ENCODE measurements at places on chromosomes 12 and 14.

DNA sequence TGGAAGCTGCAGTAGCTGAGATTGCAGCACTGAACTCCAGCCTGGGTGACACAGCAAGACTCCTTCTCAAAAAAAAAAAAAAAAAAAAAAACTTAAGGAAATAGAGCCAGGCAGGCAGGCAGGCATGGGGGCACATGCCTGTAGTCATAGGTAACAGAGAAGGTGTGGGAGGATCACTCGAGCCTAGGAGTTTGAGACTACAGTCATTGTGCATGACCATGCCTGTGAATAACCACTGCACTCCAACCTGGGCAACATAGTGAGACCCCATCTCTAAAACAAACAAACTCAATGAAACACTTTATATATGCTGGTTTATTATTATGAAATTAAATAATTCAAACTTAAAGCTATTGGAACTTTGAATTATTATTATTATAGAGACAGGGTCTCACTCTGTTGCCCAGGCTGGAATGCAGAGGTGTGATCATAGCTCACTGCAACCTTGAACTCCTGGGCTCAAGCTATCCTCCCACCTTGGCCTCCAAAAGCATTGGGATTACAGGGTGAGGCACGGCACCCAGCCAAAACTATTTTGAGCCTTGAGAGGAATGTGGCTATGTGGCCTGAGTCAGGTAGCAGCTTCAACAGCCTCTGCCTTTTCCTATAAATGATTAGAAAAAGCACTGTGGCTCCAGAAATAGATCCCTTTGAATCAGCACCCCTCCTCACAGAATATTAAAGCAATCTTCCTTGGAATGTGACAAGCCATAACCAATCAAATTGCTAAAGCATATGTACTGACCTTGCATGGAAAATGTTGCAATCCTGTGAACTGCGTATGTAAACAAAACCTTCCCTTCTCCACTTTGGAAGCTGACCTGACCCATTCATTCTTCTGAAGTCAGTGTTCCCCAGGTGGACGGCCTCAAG lies 34.7 kb upstream of the YY1 start:
- DNase-seq = no peak

GRCh38 chr12:92193063-92193462 lies 47.4 kb upstream of the BTG1 start:
- no peak for DNase-seq

DNA sequence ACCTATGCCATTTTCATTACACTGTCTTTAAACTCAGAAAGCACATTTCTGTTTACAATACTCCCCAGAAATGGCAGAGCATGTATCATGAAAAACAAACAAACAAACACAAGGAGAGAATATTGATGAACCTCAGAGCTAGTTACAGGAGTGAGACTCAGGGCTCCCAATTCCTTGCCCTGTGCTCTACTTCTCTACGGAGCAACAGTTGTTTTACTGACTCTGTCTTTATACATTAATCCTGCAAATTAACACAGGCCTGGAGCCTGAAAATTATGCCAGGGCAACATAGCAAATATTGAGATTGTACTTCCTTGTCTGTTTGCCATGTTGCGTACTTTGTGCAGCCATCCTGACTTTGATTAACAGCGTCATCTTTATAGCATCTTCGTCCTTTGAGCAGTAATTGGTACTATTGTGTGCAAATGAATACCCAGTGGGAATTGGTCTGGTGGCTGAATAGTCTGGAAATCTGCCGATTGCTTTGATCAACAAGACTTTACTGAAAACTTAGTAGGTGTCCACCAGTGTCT lies 15.2 kb upstream of the AKAP6 start:
- DNase-seq = no peak

DNA sequence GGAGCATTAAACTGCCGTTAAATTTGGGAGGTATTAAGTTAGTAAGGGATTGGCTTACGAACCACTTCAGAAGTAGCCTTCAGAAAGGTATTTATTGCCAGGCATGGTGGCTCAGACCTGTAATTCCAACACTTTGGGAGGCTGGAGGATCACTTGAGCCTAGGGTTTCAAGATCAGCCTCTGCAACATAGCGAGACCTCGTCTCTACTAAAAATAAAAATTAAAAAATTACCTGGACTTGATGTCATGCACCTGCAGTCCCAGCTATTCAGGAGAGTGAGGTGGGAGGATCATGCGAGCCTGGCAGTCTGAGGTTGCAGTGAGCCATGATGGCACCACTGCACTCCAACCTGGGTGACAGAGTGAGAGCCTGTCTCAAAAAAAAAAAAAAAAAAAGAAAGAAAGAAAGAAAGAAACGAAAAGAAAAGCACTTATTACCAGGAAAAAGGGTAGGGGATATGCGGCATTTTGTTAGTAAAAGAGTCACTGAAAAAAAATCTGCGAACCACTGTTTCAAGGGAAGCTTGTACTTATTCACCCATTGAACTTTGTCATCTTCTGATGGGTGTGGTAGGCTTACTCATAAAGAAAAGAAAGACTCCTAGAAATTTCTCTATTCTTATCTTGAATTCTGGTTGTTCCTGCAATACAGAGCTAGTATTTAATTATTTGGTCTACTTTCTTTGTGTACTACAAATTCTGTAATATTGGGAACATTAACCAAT lies 33.6 kb upstream of the PLEKHA5 start:
- DNase-seq = no peak

- no peak for DNase-seq
These were observed 119.8 kb downstream of the TBX5 start for GRCh38 chr12:114286145-114286544.

- no peak for DNase-seq
These were observed 53.4 kb upstream of the MMP17 start for GRCh38 chr12:131774576-131775391.

GRCh38 chr12:58907391-58907790 lies 12.9 kb downstream of the LRIG3 start:
- no peak for DNase-seq

DNA sequence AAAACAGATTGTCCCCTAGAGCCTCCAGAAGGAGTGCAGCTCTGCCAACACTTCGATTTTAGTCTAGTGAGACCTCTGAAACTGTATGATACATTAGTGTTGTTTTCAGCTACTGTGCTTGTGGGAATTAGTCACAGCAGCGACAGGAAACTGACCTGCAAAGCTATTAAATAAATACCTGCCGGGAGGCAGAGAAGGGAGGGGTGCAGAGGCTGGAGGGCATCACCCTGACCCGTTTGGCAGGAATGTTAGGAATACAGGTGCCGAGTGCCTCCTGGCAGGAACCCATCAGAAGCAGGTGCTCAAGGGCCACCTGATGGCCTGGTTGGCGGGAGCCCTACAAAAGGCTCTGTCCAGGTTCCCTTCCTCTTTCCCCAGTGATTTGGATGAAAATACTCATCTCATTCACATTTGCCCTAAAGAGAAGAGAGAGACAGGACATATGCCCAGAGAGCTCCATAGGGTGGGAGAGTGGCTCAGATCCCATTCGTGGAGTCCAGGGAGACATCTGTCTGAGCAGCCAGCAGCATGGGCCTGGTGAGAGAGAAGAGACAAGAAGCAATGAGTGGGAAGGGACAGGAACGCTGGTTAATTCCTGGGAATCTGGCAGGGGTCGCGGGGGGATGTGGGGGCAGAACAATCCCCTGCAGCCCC lies 44.6 kb downstream of the C14orf132 start:
- DNase-seq = no peak

DNA sequence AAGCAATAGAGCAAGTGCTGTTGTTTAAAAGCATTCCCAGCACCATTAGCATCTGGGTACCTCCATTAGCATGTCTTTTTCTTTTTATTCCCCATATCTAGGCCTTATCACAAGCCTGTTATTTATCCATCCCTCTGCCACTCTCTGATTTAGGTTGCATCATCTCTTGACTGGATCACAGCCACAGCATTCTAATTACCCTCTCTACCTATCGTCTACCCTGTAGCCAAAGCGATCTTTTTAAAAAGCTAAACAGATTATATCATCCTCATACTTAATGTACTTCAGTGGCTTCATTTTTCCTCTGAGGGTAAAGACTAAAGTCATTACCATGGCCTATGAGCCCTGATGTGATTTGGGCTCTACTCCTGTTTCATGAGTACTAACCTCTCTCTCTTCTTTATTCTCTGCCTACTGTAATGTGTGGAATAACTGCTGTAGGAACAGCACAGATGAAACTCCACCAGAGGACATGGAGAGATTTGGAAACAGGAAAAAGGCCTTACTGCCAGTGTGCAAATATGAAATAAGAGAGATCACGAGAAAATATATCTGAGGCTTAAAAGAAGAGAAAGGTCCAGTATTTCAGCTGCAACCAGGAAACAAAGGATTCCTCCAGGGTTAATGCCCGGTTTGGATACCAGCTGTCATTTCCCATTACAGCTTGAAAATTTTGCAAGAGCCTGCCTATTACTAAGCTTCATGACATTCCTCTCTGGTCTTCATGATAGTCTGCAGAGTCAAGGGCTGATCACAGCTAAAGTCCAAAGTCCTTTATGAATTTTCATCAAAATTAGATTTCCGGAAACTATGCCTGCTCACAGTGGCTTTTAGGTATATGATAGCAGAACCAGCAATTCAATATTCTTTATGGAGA lies 422.5 kb upstream of the PDE3A start:
- no peak for DNase-seq

DNA sequence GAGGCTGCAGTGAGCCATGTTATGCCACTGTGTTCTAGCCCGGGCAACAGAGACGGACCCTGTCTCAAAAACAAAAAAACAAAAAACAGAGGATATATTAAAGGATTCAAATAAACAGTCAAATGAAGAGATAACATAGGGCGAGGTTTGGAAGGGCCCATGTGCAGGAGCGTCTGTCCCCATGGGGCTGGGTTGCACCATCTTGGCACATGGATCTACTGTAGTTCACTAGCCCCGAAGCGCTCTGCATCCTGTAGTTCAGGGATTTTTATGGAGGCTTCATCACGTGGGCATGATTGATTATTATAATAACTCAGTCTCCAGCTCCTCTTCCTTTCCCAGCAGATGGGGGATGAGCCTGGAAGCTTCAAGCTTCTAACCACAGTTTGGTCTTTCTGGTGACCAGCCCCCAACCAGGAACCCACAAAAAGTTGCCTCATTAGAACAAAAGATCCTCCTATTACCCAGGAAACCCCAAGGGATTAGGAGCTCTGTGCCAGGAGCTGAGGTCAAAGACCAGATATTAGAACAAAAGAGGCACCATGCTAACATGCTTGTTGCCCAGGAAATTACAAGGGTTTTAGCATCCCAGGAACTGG lies 59.9 kb downstream of the HCAR2 start:
- DNase-seq = no peak

DNA sequence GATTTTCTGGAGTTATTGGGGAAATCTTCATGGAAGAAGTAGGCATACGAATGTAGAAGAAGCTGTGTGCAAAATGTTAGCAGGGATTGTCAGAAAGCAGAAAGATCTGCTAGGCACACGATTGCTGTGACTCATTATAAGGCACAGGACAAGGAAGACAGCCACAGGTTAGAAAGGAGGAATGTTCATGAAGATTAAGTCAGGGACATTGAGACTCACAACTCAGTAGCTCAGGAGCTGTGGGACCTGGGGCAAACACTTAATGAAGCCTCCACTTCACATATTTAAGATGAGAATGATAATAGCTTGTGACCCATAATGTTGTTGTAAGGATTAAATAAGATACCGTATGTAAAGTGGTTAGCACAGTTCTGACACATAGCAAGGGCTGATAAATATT lies 26.6 kb upstream of the RTRAF start:
- no peak for DNase-seq

DNA sequence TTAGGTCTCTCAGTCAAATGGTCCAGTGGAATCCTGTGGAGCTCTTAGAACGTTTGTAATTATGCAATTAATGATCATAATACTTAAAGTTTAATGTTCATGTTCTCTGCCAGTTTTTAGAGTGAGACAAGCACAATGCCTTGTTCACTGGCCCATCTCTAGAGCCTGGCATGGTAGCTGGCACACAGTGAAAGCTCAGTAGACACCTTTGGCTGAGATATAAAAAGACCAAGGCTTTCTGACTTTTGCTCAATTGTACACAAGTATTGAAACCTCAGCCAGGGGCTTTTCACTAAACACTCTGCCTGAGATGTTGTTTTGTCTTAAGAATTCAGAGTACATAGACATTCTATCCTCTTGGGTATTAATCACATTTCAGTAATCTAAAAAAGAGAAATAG lies 241.8 kb upstream of the ATP2B1 start:
- peak; percentile 13 for DNase-seq

GRCh38 chr14:103185051-103186029 lies 62.1 kb downstream of the TNFAIP2 start:
- DNase-seq = no peak

GRCh38 chr12:3950714-3951320 lies 77.6 kb upstream of the PARP11 start:
- no peak for DNase-seq

DNA sequence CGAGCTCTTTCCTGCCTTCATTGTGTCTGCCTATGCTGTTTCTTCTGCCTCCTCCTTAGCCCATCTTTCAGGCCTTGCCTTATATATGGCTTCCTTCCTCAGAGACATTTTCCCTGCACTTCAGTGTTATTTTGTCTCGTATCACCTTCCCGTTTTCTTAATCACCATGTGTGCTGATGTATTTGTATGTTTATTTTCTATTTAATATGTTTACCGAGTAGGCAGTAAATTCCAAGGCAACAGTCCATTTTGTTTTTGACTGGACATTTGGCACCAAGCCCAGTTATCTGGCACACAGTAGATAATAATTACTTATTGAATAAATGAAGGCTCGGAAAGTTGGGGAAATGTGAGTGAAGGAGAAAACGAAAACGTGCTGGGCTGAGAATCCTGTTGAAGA lies 4.6 kb upstream of the POU6F1 start:
- no peak for DNase-seq

- no peak for DNase-seq
These were observed 33.1 kb downstream of the NPC2 start for GRCh38 chr14:74459976-74460375.

- DNase-seq = no peak
These were observed 90.4 kb downstream of the ADGRD1 start for GRCh38 chr12:131044136-131044535.

DNA sequence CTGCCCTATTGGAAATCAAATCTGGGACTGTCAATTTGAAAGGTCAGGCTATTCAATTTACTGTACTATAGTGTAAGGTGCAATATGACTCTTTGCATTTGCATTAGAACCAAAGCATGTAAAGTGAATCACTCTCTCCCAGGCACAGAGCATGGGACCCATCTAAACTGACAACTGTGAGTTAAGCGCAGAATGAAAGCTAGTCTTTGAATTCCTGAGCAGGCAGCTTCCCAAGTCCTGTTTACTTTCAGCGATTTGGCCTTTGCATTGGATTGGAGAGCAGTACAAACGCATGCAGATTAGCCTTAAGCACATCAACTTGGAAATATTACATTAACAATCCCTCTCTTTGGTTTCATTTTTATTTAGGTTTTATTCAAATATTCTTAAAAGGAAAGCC lies 74.6 kb downstream of the RERG start:
- DNase-seq = no peak

DNA sequence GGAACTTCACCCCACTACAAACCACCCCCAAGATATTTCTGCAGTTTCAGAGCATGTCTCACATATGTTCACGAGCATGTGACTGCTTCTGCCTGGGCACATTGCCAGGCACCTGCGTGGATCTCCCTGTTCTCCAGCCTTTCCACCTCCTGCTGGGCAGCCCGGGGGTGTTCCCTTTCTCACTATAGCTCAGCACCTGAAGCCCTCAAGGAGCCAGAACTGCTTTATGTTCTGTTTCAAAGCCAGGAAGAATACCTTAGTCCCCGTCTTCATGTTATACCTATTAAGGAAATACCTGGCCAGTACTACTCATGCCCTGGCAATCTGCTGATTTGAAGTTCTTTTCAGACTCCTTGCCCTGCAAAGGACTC lies 4.2 kb upstream of the FGF6 start:
- DNase-seq = no peak

Data from stimulated activated naive CD8-positive, alpha-beta T cell treated with anti-CD3 and anti-CD28 coated beads, Interleukin-15, amount 100 ng/mL, for 72 hours (primary cell).